ENCODE measurements at places on chromosomes 1 and 21.

DNA sequence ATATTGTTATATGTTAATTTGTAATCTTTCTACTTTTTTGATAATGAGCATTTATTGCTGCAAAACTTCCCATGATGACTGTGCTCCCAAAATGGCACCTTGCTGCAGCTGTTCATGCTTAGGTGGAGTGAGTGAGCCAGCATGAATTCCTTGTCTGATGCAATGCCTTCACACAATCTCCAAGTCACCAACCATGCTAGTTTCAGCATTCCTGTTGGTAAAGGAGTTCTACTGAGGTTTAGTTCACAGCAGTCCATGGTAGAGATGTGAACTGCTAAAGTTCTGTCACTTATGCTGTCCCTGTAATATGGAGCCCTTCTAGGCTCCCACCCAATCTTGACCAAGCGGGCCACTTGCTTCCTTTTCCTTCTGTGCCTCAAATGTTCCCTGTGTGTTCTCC is 26.2 kb upstream of the PRKACB start:
- DNase-seq = no peak

- peak; percentile 95 for DNase-seq
Observed at GRCh38 chr1:58815069-58815685, 31.3 kb upstream of the JUN start.

- no peak for DNase-seq
Observed at GRCh38 chr1:186500804-186501203, 39.9 kb upstream of the PDC start.

GRCh38 chr21:46639489-46640386 is 4.3 kb downstream of the PRMT2 start:
- no peak for DNase-seq

DNA sequence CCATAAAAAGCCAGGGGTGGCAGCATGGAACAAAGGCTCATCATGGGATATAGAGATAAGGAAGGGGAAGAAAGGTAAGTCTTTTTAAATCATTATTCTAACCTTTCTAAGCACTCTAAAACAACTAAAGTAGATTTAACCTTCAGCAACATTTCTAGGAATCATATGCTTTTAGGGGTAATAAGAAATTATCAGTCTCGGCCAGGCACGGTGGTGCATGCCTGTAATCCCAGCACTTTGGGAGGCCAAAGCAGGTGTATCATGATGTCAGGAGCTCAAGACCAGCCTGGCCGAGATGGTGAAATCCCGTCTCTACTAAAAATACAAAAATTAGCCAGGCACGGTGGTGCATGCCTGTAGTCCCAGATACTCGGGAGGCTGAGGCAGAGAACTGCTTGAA is 20.3 kb upstream of the PHTF1 start:
- DNase-seq = no peak

DNA sequence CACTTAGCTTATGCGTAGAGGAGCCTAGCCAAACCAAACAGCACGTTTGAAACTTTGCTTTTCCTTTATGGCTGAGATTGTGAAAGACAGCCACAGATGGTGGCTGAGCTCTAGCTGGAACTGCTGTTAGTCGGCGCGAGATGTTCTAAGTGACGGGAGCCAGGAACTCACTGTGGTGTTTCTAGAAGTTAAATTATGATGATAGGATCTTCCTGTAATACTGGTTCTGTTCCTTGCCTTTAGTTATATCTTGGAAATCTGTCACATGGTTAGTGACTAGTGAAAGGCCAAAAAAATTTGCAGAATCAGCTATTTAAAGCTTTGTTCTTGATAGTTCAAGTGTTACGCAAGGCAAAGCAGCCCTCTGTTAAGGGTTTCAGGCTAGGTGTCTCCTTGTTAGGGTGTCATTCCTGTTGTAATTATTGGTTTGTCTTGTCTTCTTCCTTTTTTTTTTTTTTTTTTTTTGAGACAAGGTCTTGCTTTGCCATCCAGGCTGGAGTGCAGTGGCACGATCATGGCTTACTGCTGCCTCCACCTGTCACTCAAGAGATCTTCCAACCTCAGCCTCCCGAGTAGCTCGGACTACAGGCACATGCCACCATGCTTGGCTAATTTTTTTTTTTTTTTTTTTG is 22.6 kb downstream of the AK4 start:
- no peak for DNase-seq

GRCh38 chr1:72521659-72522058 is 239.3 kb upstream of the NEGR1 start:
- DNase-seq = no peak

DNA sequence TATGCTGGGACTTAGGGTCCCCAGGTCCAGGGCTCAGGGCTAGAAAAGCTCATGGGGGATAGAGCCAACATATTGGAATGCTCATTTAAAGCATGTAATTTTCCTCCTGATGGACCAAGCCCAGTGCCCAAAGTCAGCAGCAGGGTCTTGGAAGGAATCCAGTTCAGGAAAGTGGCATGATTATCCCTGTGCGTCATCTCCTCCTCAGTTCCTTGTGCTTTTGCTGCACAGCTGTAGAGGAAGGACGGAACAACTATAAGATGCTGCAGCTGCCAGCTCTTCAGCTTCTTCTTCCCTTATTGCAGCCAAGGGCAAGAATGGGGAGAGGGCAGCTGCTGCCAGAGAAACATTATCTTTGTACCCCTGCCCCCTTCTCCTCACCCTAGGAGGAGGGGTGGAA is 58.4 kb downstream of the OVGP1 start:
- peak; percentile 42 for DNase-seq

GRCh38 chr21:42311816-42312625 is 3.2 kb downstream of the TFF3 start:
- DNase-seq = no peak

DNA sequence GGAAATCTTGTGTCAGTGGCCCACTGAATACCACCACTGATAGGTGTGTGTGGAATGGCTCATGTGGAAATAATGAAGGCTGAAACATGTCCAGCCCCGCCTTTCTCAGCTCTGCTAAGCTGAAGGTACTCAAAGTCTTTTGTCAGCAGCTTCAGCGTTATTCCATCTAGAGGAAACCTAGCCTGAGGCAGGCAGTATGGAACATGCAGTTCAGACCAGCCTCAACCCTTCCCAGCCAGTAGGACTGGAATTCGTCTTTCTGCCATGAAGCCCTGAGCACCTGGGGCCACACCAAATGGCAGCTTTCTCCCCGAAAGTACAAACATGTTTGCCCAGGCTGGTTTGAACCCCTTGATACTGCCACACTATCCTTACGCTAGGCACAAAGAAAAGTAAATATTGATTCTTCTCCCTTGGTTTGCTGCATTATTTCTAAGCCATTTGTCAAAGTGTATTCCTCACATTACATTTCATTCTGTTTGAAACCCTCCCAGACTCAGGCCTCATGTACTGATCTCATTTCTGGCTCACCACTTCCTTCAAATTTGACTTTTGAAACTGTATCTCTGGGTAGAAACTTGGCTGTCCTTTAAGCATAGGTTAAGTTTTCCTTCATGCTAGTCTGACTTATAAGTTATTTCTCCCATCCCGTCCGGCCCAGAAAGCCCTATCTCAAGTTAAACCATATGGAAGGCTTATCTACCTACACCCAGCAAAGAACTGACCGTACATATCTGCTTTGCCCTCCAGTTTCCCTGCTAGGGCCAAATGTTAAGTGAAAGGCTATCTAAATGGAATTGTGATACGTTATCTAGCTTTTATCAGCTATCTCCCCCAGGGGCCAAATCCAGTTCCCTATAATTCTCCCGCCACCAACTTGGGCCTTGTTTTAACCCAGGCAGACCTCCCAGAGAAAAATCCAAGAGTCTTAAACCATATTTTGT is 45.7 kb upstream of the HOOK1 start:
- no peak for DNase-seq

DNA sequence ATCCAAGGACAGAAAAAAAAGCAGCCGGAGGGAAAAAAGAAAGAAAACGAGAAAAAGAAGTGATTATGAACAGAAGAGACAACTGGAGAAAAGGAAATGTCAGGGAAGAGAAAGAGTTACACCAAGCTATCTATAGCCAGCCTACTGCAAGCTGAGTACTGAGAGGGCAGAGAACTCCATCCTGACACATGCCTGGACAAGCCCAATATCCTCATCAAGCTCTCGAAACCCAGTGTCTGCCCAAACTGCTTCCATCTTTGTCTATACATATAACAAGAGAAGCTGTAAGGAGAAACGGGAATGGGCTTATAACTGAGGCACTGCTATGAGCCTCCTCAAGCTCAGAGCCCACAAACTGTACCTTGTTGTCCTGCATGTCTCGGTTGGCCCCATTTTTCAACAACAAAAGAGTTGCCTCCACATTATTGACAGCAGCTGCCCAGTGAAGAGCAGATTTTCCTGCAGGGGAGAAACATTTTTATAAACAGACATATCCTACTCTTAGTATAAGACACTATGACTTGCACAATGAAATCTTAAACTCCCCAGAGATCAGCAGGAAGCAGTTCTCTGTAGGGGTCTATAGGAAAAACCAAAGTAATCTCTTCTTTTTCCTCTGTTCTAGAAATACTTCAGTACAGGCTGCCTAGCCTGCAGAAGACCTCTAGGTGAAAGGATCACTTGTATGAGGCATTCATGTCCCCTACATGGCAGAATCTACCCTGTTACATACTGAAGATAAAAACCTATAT is 21.2 kb upstream of the ADAM30 start:
- DNase-seq = no peak

GRCh38 chr1:211531194-211532087 is 39.5 kb upstream of the RD3 start:
- no peak for DNase-seq

GRCh38 chr1:233491953-233492620 is 121.8 kb upstream of the KCNK1 start:
- no peak for DNase-seq

- DNase-seq = peak; percentile 16
Observed at GRCh38 chr1:94622757-94623156, 81.2 kb upstream of the F3 start.

- DNase-seq = no peak
Observed at GRCh38 chr1:31926853-31927660, 11.1 kb downstream of the PTP4A2 start.

DNA sequence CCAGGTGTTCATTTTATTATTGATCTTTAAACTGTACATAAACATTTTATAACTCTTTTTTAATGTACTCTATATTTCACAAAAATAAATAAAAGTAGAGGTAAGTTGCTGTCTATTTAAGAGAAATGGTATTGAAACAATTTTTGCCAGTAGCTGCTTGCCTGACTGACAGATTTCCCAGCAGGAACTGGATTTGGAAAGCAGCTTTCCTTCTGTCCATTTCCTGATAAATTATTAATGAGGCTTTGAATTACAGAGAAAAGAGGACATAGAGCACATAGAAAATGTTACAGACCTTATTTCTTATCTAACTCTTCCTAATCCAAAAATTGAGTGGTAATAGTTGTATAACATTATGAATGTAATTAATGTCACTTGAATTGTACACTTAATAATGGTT is 79.7 kb upstream of the BCL10 start:
- no peak for DNase-seq

DNA sequence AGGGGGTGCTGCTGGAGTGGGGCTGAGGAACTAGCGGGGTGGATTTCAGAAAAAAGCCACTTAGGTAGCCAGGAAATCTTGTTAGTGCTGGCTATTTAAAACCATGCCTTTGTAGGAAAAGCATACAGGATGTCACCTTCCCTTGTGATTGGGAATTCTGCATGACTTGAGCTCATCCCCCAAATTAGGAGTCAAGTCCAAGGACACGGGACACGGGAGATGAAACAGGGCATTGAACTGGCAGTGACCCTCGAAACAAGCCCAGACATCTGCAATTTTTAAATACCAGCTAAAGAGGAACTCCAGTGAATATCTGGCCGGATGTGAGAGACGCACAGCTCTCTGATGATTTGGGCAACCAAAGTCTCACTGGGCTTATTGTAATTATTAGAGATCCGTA is 32.8 kb downstream of the C2CD2 start:
- DNase-seq = no peak

GRCh38 chr1:228801068-228801467 is 65.8 kb downstream of the RHOU start:
- no peak for DNase-seq
